Lower lobe of right lung (tissue), 2 donors: ENCODE measurements at places on chromosomes 7 and 10.
A peak's percentile ranks its signal among the peaks of the same experiment; 100 is the strongest.

GRCh38 chr7:107938456-107939250 lies 47.7 kb downstream of the DLD start:
- DNase-seq: no peak

DNA sequence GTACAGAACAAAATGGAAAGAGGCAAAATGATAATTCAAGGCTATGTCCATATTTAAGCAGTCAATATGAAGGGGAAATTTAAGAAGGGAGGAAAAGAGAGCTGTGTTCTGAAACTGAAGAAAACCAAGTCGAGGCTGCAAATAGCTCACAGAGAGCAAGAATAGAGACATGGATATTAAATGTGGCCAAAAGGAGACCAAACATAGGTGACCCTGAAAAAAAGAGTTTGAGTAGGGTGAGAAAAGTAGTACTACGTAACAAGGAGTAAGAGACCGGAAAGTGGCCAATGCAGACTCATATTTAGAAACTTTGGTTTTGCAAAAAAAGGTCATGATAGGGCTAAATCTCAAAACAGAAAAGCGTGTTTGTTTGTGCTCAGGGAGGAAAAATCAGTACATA lies 84.6 kb downstream of the GNAT3 start:
- DNase-seq: no peak

- no peak for DNase-seq
Measured at GRCh38 chr10:132891368-132891767, 51.0 kb downstream of the CFAP46 start.

DNA sequence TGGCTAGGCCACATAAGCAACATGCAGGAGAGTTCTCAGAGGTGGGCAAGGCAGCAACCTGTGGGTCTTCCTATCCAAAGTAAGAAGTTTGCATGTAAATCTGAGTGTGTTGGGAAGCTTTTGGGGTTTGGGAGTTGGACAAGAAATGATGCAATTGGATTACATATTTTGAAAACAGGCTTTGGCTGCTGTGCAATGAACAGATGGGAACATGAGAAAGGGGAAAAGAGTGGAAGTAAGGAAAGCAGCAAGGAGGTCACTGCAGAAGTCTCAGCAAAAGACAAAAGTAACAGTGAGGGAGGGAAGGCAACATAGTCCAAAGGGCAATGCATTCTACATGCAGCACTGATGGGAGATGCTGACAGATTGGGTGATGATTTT lies 61.1 kb upstream of the C10orf90 start:
- no peak for DNase-seq

- DNase-seq: peak; percentile 64
Measured at GRCh38 chr7:157568770-157569584, 232.2 kb downstream of the DNAJB6 start.

DNA sequence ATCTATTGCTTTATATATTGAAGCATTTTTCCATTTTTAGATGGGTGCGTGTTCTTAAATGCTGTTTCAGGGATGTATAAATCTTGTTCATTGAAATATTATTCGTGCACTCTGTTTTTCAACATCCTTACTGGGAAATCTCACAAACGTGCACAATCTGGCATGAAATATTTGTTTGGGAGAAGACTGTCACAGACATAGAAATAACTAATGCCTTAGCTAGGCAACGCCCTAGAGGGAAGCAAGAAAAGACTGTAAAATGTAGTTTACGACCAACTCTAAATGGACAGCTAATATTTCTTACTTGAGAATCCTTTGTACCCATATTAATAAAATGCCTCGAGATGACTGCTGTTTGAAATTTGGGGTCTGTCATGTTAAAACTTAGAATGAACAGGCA lies 8.9 kb downstream of the DOCK4 start:
- DNase-seq: no peak

DNA sequence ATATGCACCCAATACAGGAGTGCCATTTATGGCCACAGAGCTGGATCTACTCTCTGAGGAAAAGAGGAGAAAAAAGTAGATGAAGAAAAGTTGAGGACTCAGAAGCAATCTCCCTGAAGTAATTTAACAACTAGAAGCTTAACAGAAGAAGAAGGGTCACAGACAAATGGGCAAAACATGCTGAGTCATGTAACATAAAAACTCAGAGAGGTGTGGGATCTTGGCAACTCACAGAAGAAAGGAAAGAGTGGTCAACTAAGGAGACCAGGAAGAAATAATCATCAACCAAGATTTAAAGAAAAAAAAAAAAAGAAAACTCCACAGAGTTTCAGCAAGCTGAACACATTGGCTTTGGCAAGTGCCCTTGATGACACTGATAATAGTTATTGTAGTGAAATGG lies 51.8 kb upstream of the BET1 start:
- no peak for DNase-seq

GRCh38 chr10:74542077-74542476 lies 284.3 kb upstream of the KAT6B start:
- DNase-seq: no peak

- DNase-seq: no peak
Measured at GRCh38 chr7:137204246-137204645, 139.3 kb downstream of the PTN start.

- no peak for DNase-seq
Measured at GRCh38 chr10:119526621-119527592, 15.6 kb downstream of the RGS10 start.
